ENCODE measurements at places on chromosomes 6 and 20. TPM values are rescaled to one million over a fixed set of nuclear protein-coding genes. Genes with fewer than 3 reads are reported as not detected.

GRCh38 chr20:3818155-3819151, 1.9 kb upstream of the AP5S1 start:
- DNase-seq: no peak

COL10A1 gene
- polyA plus RNA-seq: 0.48 TPM

DNA sequence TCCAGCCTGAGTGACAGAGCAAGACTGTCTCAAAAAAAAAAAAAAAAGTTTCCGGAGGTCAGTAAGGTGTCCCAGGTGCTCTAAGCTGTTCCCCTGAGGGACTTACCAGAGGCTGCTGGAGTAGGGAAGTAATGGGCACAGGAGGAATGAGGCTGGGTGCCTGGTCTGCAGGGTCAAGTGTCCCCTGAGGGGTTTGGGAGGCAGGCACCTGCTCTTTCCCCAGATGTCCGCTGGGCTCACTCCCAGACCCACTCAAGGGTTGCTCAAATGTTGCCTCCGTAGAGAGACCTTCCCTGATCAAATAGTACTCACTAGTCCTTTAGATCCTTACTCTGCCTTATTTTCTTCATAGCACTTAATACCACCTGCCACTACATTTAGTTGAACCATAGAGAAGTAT, 5.4 kb upstream of the MAPK13 start:
- DNase-seq: no peak

- DNase-seq: no peak
These were observed 125.0 kb upstream of the LAMA2 start for GRCh38 chr6:128757961-128758360.

- no peak for DNase-seq
These were observed 38.0 kb downstream of the KIF16B start for GRCh38 chr20:16535277-16535676.

MOG gene
- 0.49 TPM for polyA plus RNA-seq

- no peak for DNase-seq
These were observed 97.7 kb downstream of the KCNB1 start for GRCh38 chr20:49384437-49385434.

GRCh38 chr6:115969207-115969929, 91.3 kb downstream of the FRK start:
- DNase-seq: no peak

LAMA5 gene
- 175 TPM for polyA plus RNA-seq

- DNase-seq: no peak
These were observed 77.7 kb downstream of the UBE3D start for GRCh38 chr6:82987951-82988350.

DEFB132 gene
- not detected for polyA plus RNA-seq

DNA sequence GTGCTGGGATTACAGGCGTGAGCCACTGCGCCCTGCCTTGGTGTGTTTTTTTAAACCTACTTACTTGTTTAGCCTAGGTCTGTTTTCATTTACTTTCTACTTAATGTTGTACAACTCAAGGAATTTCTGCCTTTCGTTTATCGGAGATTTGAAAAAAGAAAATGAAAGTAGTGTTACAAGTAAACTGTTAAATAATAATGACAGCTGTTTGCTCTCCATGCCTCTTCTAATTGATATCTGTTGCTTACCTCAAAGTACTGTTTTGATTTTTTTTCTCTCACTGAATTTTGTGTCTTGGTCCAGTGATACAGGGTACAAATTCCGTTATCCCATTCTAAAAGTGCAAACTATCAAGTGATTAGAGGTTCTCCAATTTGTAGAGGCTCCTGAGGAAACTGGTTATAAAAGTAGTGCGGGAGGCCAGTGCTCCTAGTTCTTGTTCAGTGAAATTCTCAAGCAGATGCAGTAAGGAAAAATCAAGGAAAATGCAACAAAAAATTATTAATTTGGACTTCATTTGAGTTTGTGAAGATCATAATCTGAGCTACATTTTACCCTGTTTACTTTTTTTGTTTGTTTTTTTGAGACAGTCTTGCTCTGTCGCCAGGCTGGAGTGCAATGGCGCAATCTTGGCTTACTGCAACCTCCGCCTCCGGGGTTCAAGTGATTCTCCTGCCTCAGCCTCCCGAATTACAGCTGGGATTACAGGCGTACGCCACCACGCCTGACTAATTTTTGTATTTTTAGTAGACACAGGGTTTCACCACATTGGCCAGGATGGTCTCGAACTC, 2.2 kb downstream of the UBR2 start:
- DNase-seq: no peak

TP53TG5 gene
- 2.2 TPM for polyA plus RNA-seq

PLG gene
- polyA plus RNA-seq: 12.0 TPM

KHDRBS2 gene
- polyA plus RNA-seq: 1.7 TPM

DNA sequence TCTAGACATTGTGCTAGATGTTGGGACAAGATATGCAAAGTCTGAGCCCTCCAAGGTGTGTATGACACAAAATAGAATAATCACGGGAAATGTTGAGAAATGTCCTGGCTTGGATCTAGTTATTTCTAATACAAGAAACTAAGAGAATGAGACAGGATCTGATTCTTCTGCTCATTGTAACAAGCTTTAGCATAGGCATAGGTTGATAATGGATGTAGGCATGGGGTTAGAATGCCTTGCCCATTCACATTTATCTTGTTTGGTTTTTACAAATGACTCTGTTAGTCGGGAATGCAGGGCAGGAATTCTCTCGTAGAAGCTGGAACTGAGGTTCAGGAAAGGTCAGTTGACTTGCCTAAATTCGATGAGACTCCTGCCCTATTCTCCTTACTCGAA, 1.5 kb upstream of the SLC26A8 start:
- DNase-seq: no peak

GRCh38 chr6:75135450-75135849, 70.4 kb downstream of the COL12A1 start:
- no peak for DNase-seq

PRDM1 gene
- 1.8 TPM for polyA plus RNA-seq

GRCh38 chr20:47070176-47070575, 175.5 kb downstream of the EYA2 start:
- DNase-seq: no peak

- DNase-seq: no peak
These were observed 162.0 kb upstream of the DTNBP1 start for GRCh38 chr6:15824811-15825210.

GRCh38 chr6:14288910-14289309, 171.3 kb downstream of the CD83 start:
- DNase-seq: no peak

DNA sequence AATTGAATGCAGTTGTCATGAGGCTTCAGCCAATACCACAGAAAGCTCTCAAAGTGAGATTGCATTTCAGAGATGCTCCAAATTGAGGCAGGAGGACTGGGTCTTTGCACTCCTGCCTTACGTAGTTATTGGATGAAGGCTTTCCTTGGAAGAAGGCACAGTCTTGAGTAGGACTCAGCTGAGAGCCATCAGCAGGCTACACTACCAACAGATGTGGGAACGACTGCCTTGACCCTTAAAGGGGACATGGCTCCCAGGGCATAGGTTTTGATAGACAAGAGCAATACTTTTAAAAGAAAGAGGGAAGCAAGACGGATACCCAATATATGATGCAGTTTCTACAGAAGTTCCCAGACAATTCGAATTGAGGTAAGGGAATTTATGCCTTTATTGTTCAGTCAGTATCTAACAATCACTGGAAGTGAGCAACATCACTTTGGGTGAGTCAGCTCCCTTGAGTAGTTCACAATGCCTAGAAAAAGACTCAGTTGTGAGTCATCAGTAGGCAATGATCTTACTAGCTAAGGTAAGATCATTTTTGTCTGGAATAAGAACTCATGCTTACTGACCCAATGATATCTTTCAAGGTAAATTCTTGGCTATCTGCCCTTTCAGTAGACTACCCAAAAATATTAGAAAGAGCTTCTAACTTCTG, 390.8 kb downstream of the GJA1 start:
- DNase-seq: no peak

GRCh38 chr6:83708970-83709747, at the start of gene SNAP91:
Gene SNAP91, minus strand, starts transcription at chr6:83709101. Its CDS starts 1,174 bp downstream, at chr6:83707927.
- DNase-seq: no peak

MYLK2 gene
- 0.56 TPM for polyA plus RNA-seq

GRCh38 chr6:35411066-35411465, 41.1 kb upstream of the FANCE start:
- no peak for DNase-seq

GNRH2 gene
- not detected for polyA plus RNA-seq

DNA sequence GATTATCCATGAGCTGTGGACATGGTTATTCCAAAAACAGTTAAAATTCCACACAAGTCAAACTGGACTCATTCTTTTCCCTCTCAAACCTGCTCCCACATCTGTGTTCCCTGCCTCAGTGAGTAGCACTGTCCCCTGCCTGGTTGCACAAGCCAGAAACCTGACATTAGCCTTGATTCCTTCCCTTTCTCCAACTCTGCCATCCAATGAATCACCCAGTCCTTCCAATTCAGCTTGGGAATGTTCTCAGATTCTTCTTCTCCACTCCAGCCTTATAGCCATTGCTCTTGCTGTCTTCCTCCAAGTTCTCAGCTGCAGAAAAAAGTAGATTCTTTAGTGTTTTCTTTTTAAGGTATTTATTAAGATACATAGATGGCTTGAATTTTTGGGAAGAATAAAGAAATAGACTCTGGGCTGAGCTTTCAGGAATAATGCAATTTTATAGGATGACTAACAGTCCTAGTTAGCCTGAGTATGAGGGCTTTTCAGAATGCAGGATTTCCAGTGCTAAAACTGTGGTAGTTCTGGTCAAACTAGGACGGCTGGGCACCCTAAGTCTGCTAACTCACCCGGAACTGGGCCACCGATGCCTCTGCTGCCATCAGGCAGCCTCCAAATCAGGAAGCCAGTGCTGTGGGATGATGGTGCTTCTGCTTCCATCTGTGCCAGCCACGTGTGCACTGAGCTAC, 18.2 kb upstream of the SASH1 start:
- DNase-seq: no peak

DNA sequence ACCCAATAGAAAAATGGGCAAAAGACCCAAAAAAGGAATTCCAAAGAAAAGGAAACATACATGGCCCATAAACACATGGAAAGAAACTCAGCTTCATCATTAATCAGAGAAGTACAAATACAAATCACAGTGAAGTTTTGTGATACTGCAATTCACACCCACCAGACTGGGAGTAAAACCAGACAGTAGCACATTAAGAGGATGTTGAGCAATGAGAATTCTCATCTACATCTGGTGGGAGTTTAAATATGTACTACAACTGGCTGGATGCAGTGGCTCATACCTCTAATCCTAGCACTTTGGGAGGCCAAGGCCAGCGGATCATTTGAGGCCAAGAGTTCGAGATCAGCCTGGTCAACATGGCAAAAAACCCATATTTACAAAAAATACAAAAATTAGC, 125.7 kb upstream of the PHACTR1 start:
- no peak for DNase-seq

GRCh38 chr20:44111712-44112335, 75.2 kb downstream of the JPH2 start:
- DNase-seq: no peak

DNA sequence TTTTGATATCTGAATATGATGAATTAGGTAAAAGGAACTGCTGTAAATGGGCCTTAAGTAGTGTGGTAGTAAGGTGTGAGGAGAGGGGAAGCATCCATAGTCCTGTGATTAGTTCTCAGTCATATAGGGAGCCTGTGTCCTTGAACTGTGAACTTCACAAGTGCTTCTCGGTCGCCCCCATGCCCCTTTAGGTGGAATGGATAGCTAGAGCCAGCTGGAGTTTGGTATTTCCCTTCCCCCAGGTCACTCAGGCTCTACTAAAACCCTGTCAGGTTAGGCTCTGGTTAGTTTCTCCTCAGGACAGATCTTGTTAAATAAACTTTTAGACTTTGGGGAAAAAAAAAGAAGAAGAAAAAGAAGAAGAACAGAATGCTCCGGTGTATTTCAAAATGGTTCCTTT, 82.0 kb downstream of the PPP1R14C start:
- no peak for DNase-seq

DNA sequence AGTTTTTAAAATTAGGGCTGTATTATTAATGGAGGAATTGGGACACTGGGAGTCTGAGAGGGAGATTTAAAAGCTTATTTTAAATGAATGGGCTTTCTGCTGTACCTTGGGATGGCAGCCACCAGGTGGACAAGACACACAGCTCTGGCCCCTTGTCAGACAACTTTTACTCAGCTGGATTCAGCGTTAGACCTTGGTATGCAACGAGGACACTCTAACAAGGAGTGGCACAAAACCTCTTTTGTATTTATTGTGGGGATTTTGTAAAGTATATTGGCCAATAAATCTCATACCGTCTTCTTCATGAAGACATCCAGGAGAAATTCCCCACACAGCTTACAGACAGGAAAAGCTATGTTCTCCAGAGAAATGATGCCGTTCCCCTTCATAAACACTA, 105.7 kb downstream of the LCA5 start:
- DNase-seq: no peak

GRCh38 chr20:8983478-8984345, 85.2 kb upstream of the PLCB4 start:
- DNase-seq: no peak

GRCh38 chr6:136783495-136784270, 8.6 kb downstream of the MAP3K5 start:
- DNase-seq: no peak

DNA sequence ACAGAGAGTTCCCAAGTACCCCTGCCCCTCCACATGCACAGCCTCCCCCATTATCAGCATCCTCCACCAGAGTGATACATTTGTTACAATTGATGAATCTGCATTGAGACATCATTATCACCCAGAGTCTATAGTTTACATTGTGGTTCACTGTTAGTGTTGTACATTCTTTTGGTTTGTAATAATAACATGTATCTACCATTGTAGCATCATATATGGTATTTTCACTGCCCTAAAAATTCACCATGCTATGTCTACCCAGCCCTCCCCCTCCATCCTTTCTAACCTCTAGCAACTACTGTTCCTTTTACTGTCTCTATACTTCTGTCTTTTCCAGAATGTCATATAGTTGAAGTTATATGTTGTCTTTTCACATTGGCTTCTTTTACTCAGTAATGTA, 273.9 kb upstream of the RNF217 start:
- DNase-seq: no peak

PNPLA1 gene
- 1.7 TPM for polyA plus RNA-seq

SMLR1 gene
- 4.4 TPM for polyA plus RNA-seq

DNA sequence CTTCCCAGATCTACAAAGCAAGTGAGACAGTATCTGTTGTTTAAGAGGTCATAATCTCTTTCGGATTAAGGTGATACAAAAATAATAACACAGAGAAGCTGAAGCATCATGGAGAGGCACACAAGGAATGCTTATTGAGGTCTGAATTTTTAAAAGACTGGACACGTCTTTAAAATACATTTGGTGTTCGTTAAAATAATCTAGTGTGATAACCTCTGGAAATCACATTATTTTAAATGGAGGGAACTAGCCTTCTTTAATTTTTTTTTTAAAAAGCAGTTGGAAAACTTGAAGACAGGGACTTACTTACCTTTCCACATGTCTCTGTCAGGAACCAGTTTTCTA, 1.9 kb upstream of the LRRC1 start:
- no peak for DNase-seq

BNIP5 gene
- polyA plus RNA-seq: 0.20 TPM

Measured in left renal cortex interstitium (tissue), 4 donors.